HuH-7.5 (cell line): ENCODE measurements at places on chromosomes 12 and 14.
A peak's percentile ranks its signal among the peaks of the same experiment; 100 is the strongest.

DNA sequence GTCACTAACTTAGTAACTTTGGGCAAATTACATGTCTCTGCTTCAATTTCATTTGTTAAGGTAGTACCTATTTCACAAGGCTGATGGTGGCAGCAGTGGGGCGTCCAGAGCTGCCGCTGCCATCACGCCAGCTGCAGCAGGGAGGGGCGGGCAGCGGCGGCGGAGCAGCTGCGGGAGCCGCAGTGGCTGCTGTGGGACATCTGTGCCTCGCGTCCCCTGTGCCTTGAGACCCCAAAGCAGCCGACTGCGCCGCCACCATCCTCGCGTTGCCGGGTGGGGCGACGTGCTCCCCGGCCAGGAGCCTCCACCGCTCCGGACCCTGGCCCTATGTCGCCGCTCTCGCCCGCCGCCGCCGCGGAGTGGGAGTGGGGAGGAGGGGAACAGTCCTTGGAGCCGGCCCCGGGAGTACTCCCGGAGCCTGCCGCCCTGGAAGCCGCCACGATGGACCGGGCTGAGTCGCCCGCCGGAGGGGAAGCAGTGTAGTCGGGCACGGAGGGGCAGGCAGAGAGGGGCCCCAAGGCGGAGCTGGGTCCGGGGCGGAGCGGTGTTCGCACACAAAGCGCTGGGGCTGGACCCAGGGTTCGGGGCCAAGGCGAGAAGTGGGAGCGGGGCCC, 51.4 kb downstream of the A2M start:
- peak; percentile 56 for DNase-seq

DNA sequence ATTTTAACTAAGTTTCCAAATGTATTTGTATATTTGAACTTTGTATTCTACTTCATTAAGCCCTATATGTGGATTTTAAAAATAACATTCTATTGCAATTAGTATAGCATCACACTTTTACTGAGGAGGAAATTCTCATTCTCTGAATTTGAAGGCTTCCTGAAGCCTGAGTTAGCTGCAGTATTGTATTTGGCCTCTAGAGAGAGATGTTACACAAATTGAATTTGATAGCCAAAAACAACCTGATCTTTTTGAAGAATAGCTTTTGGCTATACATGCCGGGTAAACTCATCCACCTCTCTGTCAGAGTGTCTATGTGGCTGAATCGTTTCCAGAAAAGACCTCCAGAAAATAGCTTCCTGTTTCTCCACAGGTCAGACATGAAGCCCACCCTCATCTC, 316.5 kb upstream of the OR4E1 start:
- no peak for DNase-seq

- no peak for DNase-seq
Measured at GRCh38 chr12:132366341-132366861, 37.0 kb upstream of the GALNT9 start.

GRCh38 chr12:110073049-110073831, 24.9 kb upstream of the C12orf76 start:
- no peak for DNase-seq

DNA sequence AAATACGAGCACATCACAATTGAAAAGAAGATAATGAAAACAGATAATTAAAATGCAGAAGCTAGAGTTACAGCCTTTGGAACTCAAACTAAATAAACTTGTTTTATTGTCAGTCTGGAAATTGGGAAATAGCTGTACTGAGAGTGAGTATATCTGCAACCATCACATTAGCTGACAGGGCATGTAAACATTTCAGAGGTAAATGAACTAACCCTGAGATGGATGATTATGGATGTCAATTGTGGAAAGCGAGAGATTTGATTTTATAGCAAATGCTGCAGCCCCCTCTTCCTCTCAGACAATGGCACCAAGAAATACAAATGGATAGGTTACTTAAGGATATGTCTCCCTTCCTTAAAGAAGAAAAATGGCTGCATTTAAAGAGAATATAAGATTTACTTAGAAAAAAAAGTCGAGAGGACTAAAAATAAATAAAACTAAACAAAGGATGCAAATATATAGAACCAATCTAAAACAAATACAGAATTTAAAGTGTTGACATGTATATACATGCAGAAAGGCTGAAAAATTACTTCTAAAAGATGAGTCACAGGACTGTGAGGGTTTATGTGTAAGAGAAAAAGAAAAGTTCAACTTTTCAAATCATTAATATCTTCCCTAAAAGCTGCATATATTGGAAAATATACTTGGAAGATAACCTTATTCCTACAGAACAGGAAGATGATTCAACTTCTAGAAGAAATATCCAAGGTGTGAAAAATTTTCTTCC, 120.3 kb upstream of the FLRT2 start:
- no peak for DNase-seq

DNA sequence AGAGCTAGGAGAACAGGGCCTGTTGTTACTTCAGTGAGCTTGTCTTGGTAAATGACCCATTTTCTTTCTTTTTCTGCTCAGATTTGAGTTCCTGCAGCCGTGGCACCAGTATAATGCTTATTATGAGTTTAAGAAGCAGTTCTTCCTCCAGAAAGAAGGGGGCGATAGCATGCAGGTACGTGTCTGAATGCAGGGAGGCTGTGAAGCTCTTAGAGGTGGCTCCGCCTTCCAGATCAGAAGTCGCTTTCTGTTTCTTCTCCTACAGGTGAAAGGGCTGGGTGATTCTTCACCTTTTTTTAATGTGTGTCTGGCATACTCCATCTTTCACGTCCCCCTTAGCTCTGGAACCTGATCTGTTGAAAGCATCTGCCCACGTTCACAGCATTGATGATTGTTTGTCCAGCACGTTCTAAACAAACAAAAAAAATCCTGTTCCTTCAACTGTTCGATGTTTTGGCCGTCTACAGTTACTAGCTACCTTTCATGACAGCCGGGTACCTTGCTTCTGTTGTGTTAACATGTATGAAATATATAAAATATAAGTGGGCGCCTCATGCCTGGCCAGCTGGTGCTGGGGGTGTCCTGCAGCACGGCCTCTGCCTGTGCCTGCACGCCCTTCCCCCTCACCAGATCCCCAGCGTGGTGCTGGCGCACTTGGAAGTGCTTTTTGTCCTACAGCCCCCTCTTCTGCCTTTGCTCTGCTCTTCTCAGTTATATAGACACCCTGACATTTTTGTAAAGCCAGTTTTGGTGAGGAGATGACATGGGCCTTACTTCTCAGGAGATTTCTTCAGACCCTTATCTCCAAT, 44.6 kb downstream of the SFSWAP start:
- peak; percentile 51 for DNase-seq

DNA sequence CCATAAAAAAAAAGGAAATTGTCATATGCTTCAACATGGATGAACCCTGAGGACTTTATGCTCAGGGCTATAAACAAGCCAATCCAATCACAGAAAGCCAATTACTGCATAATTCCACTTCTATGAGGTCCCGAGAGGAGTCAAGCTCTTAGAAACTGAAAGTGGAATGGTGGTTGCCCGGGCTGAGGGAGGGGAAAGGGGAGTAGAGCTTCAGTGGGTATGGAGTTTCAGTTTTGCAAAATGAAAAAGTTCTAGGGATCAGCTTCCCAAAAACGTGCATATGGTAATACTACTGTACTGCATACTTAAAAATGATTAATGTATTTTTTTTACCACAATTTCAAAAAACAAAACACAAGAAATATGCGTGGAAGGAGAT, 52.0 kb downstream of the RNF34 start:
- no peak for DNase-seq

GRCh38 chr12:67802731-67803130, 154.2 kb downstream of the DYRK2 start:
- DNase-seq = no peak

DNA sequence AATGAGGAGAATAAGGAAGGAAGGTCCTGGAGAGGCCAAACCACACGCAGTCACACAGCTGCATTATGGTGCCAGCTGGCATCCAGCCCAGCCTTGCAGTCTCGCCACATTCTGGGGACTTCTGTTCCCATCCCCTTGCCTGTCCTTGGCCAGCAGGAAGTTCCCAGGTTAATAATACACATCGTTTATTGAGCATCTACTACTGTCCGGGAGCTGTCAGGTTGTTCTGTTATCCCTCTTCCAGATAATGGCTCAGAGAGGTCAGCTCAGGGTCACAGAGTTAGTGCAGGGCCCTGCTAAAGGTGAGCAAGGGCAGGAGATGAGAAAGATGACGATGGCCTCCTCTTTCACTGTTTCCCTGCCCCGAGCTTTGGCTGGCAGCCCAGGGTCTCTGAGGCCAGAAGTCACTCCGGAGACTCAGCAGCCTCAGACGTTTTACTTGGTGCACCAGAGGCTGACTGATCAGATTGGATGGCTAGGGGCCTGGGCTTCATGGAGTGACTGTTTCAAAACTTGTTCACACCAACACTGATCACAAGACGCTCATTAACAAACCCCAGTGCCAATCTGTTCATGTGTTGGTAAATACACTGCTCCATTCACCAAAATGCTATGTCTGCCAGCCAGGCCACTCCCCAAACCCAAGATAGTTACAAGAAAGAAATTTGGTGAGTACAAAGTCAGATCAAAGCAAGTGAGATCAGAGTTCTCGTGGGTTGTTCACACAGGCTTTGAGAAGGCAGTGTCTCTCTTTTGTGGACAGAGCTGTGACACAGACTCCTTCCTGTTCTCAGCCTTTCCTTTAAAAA, 79.2 kb downstream of the B4GALNT3 start:
- peak; percentile 62 for DNase-seq
